ENCODE measurements at places on chromosomes 4 and X.

- no peak for DNase-seq
Measured at GRCh38 chr4:173535165-173535902, 5.3 kb upstream of the HAND2 start.

DNA sequence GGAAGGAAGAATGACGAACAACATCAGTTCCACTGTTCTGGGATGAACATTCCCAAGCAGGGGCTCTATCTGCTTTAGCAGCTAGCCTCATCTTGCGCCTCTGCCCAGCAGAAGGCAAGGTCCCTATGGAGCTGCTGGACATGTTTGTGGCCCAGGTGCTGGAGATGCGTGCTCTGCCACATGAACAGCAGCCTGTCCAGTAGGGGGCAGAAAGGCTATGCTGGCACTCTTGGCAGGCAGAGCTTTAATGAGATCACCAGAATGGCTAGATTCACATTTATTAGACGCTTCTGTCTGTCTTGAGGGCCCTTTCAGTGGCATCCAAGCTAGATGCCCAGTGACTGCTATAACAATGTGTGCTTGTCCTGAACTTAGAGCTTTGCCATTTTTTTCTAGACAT lies 1826.0 kb downstream of the STIM2 start:
- DNase-seq: no peak

DNA sequence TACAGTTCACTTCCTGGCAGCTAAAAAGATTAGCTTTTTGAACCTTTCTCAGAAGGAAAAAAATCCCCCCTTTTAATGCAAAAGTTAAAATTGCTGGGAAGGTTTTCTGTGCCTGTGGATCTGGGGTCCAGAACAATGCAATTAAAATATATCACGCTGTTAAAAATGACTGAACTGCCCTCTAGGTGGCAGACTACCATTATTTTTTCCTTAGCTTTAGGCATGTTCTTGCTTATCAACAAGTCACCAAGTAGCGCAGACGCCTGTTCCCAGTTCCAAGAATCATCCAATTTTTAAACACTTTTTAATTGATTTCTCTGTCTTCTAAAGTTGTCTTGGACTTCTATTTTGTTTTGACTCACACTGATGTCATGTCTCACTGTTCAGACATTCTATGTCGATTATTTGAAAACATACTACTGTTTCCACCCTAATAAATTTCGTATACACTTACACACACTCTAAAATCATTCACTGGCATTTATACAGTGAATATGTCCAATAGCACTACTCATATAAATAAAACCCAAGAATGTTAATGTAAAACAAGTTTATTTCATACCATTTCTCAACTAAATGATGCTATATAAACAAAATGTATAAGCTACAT lies 661.6 kb downstream of the RAPGEF2 start:
- no peak for DNase-seq

DNA sequence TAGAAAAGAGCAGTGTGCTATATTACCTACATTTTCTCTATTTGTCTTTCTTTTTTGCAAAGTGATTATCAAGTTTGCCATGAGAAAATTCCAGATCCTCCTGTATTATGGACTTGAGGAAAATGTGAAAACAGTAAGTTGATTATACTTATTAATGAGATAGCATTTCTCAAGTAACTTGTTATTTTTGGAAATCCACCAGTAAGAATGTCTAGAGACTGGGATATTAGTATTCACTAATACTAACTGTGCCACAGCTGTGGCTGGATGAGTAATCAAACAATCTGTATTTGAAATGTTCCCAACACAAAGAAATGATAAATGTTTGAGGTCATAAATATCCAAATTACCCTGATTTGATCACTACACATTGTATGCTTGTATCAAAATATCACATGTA lies 147.0 kb upstream of the CTSO start:
- DNase-seq: no peak

DNA sequence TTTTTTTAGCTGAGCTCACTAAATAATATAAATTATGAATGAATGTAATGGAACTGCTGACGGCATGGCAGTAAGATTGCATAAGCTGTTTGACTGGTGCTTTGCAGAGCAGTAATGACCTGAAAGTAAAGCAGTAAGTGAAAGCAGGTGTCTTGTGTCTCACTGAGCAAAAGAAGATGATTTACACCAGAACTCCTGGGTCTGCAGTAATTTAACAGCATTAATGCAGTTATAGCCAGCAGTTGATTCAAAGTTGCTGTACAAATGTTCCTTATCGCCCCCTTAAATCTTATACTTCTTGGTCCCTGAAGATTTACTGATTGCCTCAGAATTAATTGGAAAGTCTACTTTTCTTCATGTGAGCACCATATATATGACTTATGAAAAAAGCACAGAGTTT lies 187.7 kb downstream of the DCTD start:
- DNase-seq: no peak

- DNase-seq: no peak
Measured at GRCh38 chrX:69146739-69147138, 18.5 kb downstream of the PJA1 start.

GRCh38 chr4:168879188-168879587 lies 130.9 kb downstream of the CBR4 start:
- DNase-seq: no peak

DNA sequence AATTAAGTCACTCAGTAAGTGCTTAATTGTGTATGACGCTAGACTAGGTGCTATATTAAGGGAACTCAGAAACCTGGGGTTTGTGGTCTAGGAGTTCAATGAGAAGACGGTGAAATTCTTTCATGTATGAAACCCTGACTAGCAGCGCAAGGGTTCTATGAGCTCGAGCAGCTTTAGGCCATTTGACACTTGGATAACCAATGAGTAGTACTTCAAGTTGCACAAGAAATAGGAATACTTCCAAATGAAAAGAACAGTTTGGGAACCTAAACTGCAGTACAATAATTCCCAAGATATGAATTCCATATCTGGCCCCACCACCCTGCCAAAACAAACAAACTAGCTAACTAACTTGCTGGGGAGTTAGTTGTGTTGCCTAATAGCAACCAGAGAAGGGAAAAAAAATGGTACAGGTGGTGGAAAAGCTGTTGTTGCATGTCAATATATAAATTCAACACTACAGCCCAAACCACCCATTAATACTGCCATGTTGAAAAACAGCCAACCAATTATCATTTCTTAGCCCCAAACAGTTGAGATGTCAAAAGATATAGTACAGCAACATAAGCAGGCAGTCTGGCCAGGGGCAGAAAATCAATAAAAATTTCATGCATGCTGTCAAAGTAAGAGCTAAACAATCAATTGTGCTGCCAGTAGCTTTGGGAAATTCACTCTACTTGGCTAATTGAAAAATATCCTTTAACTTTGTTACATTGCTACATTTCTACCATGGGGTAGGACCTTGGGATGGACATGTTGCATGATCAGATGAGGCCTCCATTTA lies 54.6 kb upstream of the MCF2 start:
- no peak for DNase-seq

DNA sequence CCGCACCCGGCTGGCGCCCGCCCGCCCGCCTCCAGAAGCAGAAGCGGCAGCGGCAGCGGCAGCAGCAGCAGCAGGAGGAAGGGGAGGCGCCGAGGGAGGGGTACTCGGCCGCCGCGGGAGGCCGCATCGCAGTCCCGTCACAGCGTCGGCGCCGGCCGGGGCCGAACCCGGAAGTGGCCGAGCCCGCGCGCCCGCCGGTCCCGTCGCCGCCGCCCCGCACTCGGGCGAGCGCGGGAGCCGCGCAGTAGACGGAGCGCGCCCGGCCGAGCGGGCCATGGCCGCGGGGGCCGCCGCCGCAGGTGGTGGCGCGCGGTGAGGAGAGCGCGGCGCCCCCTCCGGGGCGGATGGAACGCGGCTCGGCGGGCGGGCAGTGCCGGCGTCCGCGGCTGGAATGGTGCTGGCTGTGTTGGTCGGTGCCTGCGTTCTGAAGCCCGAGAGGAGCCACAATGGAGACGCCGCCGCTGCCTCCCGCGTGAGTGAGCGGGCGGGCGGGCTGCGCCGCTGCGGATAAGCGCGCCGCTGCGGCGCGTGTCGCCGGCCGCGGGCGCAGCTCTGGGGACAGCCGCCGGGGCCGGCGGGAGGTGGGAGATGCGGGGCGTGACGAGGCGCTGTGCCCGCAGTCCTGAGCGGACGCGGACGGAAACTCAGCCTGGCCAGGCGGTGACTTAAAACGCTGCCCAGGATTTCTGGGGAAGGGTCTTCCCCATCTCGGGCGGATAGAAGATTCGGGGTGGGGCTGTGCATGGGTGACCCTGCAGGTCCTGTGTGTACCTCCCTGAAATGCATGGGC lies at the start of gene KLHL2:
Gene KLHL2, plus strand, starts transcription at position 131 of the 790 bp plus-strand sequence. Its CDS starts 316 bp downstream, at position 447.
- peak; percentile 64 for DNase-seq

- no peak for DNase-seq
Measured at GRCh38 chrX:13284570-13284969, 35.3 kb downstream of the ATXN3L start.

- no peak for DNase-seq
Measured at GRCh38 chr4:118237531-118237930, 115.3 kb downstream of the PRSS12 start.
